Subcutaneous preadipocyte (primary cell): ENCODE measurements at places on chromosomes 7 and 10. TPM values are rescaled to one million over a fixed set of nuclear protein-coding genes. Genes with fewer than 3 reads are reported as not detected.

ACADSB gene
- total RNA-seq = 4.0 and 5.3 TPM in 2 replicates

PON1 gene
- not detected in 2 replicates for total RNA-seq

HNRNPH3 gene
- total RNA-seq = 11.8 and 15.4 TPM in 2 replicates

KCNIP2 gene
- 0.73 and 1.2 TPM in 2 replicates for total RNA-seq

NEUROG3 gene
- not detected in 2 replicates for total RNA-seq

TRIM50 gene
- total RNA-seq = not detected in 2 replicates

GIMAP1 gene
- not detected in 2 replicates for total RNA-seq

MEOX2 gene
- total RNA-seq = 2.5 and 4.0 TPM in 2 replicates

GPR26 gene
- total RNA-seq = not detected in 2 replicates

LFNG gene
- 1.1 and 3.7 TPM in 2 replicates for total RNA-seq
